ENCODE measurements at places on chromosomes 4 and X.

DNA sequence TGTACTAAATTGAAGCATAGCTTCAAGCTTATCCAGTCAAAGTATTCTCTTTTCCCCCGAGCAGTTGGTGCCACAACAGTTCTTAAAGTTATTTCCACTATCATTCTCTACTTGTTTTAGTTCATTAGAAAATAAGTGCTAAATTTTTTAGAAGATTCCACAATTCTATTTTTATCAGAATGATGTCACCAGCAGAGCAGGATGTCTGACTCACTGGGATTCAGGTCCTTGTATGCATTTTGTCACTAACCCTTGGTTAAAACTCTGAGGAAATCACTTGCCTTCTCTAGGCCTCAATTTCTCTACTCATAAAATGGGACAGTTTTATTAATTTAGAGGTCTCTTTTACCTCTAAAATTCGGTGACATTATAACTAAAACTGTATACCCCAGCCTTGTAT lies 3.4 kb downstream of the DDX53 start:
- no peak overlapping the region for H3K4me3 ChIP-seq
- H3K36me3 ChIP-seq: no peaks in the 10 kb centered on the region
- no peaks in the 10 kb centered on the region for H3K27me3 ChIP-seq
- no peaks in the 10 kb centered on the region for H3K4me1 ChIP-seq
- DNase-seq: no peak

GRCh38 chrX:94058728-94059382 lies 384.8 kb downstream of the FAM133A start:
- no peak overlapping the region for H3K4me3 ChIP-seq
- H3K27ac ChIP-seq: no peak overlapping the region

DNA sequence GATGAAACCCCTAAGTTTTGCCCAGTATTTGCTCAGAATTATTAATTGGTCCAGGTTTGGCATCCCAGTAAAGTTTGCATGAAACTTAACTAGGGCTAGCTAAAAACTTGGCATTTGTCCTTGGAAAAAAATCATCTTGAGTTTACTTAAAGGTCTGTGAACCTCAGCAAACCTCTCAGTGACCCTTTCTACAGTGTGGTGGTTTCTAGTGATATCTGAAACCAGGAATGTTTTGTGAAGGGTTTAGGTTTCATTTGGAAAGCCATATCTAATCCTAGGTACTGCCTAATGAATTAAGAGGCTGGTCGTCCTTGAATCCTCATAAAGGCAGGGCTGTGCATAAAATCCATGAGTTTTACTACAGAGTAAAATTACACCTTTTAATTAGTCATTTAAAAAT lies 218.5 kb upstream of the ANKRD50 start:
- no peak overlapping the region for H3K27ac ChIP-seq
- no peak overlapping the region for H3K4me3 ChIP-seq
- no peaks in the 10 kb centered on the region for H3K36me3 ChIP-seq
- no peaks in the 10 kb centered on the region for H3K4me1 ChIP-seq
- no peak for DNase-seq
- H3K27me3 ChIP-seq: no peaks in the 10 kb centered on the region

GRCh38 chrX:45628041-45628440 lies 427.4 kb upstream of the DIPK2B start:
- no peak overlapping the region for H3K4me3 ChIP-seq
- no peak overlapping the region for H3K27ac ChIP-seq
- H3K27me3 ChIP-seq: no peaks in the 10 kb centered on the region

DNA sequence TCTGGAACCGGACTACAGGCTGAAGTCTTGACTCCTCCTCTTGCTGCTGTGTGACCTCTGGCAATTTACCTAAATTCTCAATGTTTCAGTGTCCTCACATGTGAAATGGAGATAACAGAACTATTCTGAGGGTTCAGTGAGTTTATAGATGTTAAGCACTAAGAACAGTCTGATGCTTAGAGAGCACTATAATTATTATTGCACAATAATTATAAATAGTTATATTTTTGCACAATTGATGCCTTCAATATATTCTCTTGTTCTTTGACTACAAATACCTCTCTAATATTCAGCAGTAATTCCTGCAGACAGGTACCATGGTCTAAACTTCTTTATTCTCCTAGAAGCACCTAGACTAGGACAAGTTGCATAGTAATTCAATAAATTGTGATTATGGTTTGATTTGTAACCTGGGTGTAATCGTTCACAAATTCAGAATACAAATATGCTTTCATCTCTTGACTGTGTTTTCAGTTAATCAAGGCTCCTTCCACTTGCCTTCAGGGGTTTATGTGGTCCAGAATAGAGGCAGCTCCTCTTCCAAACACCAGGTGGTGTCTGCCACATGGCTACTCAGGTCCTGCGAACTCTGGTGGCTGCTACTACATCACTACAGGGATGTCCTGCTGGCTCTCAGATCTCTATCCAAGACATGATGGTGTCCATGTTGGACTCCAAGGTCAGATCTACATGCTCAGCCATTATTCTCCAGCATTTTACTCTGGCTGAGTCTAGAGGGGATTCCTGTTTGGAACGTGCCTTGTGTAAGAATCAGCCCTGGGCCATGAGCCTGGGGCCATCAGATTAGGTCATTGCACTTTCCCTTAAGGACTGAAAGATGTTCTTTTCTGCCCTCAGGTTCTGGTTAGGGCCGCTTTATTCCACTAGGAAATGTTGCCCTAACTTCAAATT lies 103.4 kb downstream of the QRFPR start:
- no peaks in the 10 kb centered on the region for H3K27me3 ChIP-seq
- no peaks in the 10 kb centered on the region for H3K4me1 ChIP-seq
- no peak overlapping the region for H3K27ac ChIP-seq
- no peak overlapping the region for H3K4me3 ChIP-seq

- DNase-seq: no peak
- H3K4me3 ChIP-seq: no peak overlapping the region
- no peaks in the 10 kb centered on the region for H3K36me3 ChIP-seq
These were observed 62.0 kb upstream of the CLNK start for GRCh38 chr4:10746371-10747171.

DNA sequence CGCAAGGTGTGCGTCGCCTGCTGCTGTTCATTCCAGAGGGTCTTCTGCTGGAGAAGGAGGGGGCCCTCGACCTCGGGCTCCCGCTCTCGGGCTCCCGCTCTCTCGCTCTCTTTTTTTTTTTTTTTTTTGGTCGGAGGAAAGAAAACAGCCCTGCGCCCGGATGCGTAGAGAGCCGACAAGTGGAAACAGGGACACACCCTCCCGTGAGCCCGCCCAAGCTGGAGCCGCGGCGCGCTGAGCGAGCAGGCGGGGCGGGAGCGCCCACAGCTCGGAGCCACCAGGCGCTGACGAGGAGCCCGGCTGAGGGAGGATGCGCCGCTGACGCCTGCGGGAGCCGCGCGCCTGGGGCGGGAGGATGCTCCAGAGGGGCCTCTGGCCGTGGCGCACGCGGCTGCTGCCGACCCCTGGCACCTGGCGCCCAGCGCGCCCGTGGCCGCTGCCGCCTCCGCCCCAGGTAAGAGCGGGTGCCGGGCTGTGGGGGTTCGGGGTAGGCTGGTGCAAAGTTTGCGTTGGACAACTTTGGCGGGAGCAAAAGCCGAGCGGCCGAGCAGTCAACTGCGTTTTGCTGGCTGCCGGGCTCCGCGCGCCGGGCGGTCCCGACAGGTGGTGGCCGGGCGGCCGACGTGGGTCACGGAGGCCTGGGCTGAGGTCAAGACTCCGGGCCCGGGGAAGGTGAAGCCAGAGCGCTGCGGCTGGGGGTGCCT lies at the start of gene MCUB:
MCUB (plus strand) TSS at position 264 of the 704 bp plus-strand sequence; CDS start at position 356, 92 bp downstream.
- peak within 1 kb of the TSS; percentile 17 for H3K27ac ChIP-seq
- no peaks in the 10 kb centered on the region for H3K36me3 ChIP-seq
- H3K4me3 ChIP-seq: peak within 1 kb of the TSS; percentile 67
- no peaks in the 10 kb centered on the region for H3K27me3 ChIP-seq
- peaks cover 12% of the 10 kb centered on the region for H3K4me1 ChIP-seq

DNA sequence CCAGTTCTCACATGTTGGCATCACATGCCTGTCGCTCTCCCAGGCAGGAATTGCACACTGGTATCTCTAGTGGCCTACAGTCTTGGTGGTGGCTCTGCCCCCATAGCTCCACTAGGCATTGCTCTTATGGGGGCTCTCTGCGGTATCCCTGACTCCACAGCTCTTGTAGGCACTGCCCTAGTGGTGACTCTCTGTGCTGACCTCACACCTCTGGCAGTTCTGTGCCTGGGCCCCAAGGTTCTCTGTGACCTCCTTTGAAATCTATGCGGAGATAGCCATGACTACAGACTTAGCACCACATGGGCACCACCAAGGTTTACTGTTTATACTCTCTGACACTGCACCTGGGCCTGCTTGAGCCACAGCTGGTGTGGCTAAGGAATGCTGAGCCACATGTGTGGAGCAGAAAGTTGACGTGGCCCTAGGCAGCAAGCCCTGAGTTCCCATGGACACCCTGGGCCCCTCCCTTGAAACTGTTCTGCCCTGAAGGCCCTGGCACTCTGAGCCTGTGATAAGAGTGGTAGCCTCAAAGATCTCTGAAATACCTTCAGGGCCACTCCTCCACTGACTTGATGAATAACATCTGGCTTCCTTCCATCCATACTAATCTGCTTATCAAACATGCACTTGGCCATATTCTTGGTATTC lies 8.0 kb downstream of the SLC9B1 start:
- no peak for DNase-seq
- no peaks in the 10 kb centered on the region for H3K36me3 ChIP-seq
- no peaks in the 10 kb centered on the region for H3K27me3 ChIP-seq
- H3K4me1 ChIP-seq: peaks cover 13% of the 10 kb centered on the region
- H3K27ac ChIP-seq: no peak overlapping the region

- H3K27me3 ChIP-seq: no peaks in the 10 kb centered on the region
- H3K36me3 ChIP-seq: no peaks in the 10 kb centered on the region
- peak overlapping the region; percentile 63 for H3K4me3 ChIP-seq
- H3K4me1 ChIP-seq: peaks cover 42% of the 10 kb centered on the region
These were observed 34.3 kb downstream of the NALF2 start for GRCh38 chrX:69538321-69538876.

GRCh38 chr4:153067376-153067775 lies 131.3 kb downstream of the FHDC1 start:
- H3K27me3 ChIP-seq: no peaks in the 10 kb centered on the region
- H3K36me3 ChIP-seq: no peaks in the 10 kb centered on the region
- peak; percentile 85 for DNase-seq
- peaks cover 61% of the 10 kb centered on the region for H3K4me1 ChIP-seq
- peak overlapping the region; percentile 55 for H3K4me3 ChIP-seq

GRCh38 chr4:47551682-47552081 lies 66.6 kb downstream of the ATP10D start:
- H3K27me3 ChIP-seq: no peaks in the 10 kb centered on the region
- H3K4me3 ChIP-seq: no peak overlapping the region
- H3K36me3 ChIP-seq: no peaks in the 10 kb centered on the region
- H3K27ac ChIP-seq: no peak overlapping the region

GRCh38 chr4:81136161-81136905 lies 78.7 kb downstream of the PRKG2 start:
- no peak for DNase-seq
- no peak overlapping the region for H3K4me3 ChIP-seq
- no peak overlapping the region for H3K27ac ChIP-seq
- no peaks in the 10 kb centered on the region for H3K36me3 ChIP-seq
- no peaks in the 10 kb centered on the region for H3K27me3 ChIP-seq

DNA sequence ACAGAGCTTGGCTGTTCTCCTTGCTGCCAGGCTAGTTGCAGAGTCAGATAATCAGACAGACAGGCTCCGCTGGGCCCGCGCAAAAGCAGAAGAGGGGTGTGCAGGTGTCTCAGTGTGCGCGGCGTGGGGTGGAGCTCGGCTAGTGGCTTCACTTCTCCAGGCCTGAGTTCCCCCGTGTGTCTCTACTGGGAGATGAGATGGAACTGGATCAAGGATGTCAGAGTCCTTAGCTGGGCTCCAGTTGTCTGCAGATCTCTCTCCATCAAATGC lies 21.1 kb downstream of the HTRA3 start:
- no peak overlapping the region for H3K27ac ChIP-seq
- no peaks in the 10 kb centered on the region for H3K36me3 ChIP-seq
- peaks cover 5% of the 10 kb centered on the region for H3K27me3 ChIP-seq
- H3K4me3 ChIP-seq: no peak overlapping the region
- H3K4me1 ChIP-seq: no peaks in the 10 kb centered on the region

DNA sequence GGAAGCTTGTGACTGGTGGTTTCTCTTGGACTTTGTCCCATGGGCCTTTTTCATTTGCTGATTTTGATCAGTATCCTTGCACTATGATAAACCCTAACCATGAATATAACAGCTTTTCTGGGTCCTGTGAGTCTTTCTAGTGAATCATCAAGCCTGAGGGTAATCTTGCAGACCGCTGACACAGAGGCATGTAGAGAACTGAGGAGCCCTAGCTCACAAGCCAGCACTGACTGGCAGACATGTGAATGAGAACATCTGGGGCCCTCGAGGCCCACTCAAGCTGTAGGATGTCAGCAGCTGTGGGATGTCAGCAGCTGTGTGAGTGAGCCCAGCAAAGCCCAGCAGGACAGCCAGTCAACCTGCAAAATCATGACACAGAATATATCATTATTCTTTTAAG lies 36.7 kb downstream of the HMGB3 start:
- no peaks in the 10 kb centered on the region for H3K4me1 ChIP-seq
- no peak for DNase-seq
- H3K36me3 ChIP-seq: no peaks in the 10 kb centered on the region
- no peak overlapping the region for H3K4me3 ChIP-seq

GRCh38 chrX:24761306-24761705 lies 67.6 kb downstream of the POLA1 start:
- DNase-seq: no peak
- H3K36me3 ChIP-seq: peaks cover 3% of the 10 kb centered on the region
- H3K4me1 ChIP-seq: no peaks in the 10 kb centered on the region

GRCh38 chr4:6278801-6279197 lies 9.1 kb downstream of the WFS1 start:
- H3K27me3 ChIP-seq: no peaks in the 10 kb centered on the region
- peaks cover 61% of the 10 kb centered on the region for H3K4me1 ChIP-seq
- peak; percentile 73 for DNase-seq

DNA sequence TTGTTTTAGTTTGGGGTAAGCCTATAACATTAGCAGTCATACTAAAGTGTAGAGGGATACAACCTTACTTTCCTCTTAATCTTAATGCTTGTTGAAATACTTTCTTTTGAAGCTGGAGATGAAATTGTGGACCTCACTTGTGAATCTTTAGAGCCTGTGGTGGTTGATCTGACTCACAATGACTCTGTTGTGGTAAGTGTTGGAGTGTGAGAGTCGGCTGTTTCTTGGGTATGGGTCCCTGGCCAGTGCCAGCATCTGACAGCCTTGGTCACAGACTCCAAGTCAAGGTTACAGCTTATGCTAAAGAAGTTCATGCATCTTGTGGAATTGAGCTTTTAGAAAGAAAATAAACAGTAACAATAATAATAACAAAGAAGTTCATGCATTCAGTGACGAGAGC lies 31.6 kb downstream of the RNF4 start:
- H3K4me3 ChIP-seq: no peak overlapping the region
- DNase-seq: no peak
- H3K27me3 ChIP-seq: no peaks in the 10 kb centered on the region
- H3K4me1 ChIP-seq: peaks cover 6% of the 10 kb centered on the region
- peaks cover 64% of the 10 kb centered on the region for H3K36me3 ChIP-seq

GRCh38 chr4:874056-874455 lies 48.1 kb upstream of the CPLX1 start:
- DNase-seq: no peak
- H3K27me3 ChIP-seq: no peaks in the 10 kb centered on the region
- H3K4me3 ChIP-seq: no peak overlapping the region
- peaks cover 22% of the 10 kb centered on the region for H3K4me1 ChIP-seq
- no peak overlapping the region for H3K27ac ChIP-seq
- H3K36me3 ChIP-seq: peaks cover 11% of the 10 kb centered on the region

- peak; percentile 70 for DNase-seq
- no peaks in the 10 kb centered on the region for H3K27me3 ChIP-seq
- H3K4me3 ChIP-seq: peak overlapping the region; percentile 85
- peak overlapping the region; percentile 96 for H3K27ac ChIP-seq
- H3K36me3 ChIP-seq: no peaks in the 10 kb centered on the region
These were observed 360.1 kb upstream of the ZCCHC13 start for GRCh38 chrX:73943693-73944562.

Measured in HepG2 (cell line).